ENCODE measurements at places on chromosomes 11 and 22.

DNA sequence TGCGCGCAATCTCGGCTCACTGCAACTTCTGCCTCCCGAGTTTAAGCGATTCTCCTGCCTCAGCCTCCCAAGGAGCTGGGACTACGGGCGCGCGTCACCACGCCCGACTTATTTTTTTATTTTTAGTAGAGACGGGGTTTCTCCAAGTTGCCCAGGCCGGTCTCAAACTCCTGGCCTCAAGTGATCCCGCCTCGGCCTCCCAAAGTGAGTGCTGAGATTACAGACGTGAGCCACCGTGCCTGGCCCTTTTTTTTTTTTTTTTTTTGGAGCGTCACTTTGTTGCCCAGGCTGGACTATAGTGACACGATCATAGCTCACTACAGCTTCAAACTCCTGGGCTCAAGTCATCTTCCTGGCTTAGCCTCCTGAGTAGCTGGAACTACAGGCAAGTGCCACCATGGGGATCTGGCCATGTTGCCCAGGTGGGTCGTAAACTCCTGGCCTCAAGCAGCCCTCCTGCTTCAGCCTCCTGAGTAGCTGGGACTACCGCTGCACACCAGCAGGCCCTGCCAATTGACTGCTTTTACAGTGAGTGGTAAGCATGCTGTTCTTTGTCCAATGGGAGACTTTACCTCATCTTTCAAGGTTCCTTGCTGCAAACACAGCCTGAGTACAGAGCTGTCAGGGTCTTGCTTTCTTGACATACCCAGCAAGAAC, 600 bp upstream of the CENPM start:
- no peak for DNase-seq

- DNase-seq: no peak
These were observed 18.1 kb upstream of the CSTF3 start for GRCh38 chr11:33179348-33179803.

DNA sequence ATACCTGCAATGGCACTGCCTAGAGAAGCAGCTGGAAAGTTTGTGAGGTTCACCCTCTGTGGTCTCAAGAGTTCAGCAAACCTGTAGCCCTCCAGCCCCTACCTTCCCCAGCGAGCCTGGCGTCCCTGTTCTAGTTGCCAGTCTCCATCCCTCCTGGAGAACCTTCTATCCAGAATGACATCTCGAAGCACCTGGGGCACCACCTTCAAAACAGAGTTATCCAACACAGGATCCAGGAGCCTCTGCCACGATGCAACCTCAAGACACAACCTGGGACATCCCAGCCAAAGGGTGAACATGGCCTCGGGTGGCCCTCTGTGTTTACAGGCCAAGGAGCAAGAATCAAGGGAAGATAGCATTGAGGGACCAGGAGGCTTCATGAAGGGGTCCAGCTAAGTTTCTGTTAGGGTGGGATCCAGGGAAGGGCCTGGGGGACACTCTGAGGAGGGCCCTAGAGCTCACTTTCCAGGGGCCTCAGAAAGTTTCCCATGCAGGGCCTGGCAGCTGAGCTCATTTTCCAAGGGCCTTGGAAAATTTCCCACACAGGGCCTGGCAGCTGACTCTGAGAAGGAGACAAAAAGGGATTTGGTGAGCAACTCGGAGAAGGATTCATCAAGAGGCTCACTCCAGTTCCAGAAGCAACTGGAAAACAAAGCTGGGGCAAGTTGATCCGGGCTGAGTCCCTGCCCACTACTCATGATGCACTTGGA, 36.9 kb upstream of the SYT13 start:
- no peak for DNase-seq

- DNase-seq: no peak
These were observed 13.7 kb upstream of the CPT1A start for GRCh38 chr11:68855205-68855981.

DNA sequence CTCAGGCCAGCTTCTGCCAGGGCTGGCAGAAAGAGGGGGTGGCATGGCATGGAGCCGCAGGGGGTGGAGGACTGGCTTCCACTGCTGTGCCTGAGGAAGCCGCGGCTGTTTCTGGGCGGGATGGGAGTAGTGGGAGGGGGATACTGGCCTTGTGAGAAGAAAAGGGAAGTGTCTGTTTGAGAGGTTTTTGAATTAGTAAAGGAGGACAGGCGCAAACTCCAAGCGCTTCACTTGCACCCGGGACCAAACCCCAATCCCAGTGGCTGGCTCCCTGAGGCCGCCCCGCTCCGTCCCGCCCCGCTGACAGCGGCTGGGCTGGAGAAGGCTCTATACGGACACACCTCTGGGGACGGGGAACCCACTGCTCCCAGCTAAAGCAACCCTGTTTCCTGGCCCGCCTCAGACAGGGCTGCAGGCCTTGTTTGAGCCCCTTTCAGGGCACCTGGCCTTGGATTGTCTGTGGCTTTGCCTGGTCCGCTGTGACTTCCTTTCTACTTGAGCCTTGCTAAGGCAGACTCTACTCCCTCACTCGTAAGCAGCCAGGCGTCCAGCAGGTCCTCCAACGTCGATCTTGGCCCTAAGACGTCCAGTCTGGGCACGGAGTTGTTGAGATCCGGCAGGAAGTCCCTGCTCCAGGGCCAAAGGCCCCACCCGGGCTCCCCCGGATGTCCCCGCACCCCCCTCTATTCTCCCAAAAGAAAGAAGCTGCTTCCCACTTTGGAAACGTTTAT, 2.2 kb downstream of the APOA1 start:
- DNase-seq: no peak

Measured in stimulated activated CD4-positive, alpha-beta T cell treated with anti-CD3 and anti-CD28 coated beads, Interleukin-1b, Interleukin-23, amount 100 ng/mL, for 24 hours (primary cell).